ENCODE measurements at places on chromosomes 6 and 20. TPM values are rescaled to one million over a fixed set of nuclear protein-coding genes. Genes with fewer than 3 reads are reported as not detected.

Gene GSTA2
- not detected for total RNA-seq

Gene KCNS1
- total RNA-seq: 0.59 TPM

Gene BPIFA1
- not detected for total RNA-seq

Gene SOX18
- total RNA-seq: not detected

Gene VWA7
- 0.09 TPM for total RNA-seq

All from smooth muscle cell of the umbilical artery (primary cell).